Foreskin melanocyte (primary cell): ENCODE measurements at places on chromosomes 13 and 19.

- DNase-seq = no peak
These were observed at the start of gene BCL3 for GRCh38 chr19:44748426-44749254. Gene BCL3, plus strand, starts transcription at chr19:44748708. Its CDS starts 83 bp downstream, at chr19:44748791.

DNA sequence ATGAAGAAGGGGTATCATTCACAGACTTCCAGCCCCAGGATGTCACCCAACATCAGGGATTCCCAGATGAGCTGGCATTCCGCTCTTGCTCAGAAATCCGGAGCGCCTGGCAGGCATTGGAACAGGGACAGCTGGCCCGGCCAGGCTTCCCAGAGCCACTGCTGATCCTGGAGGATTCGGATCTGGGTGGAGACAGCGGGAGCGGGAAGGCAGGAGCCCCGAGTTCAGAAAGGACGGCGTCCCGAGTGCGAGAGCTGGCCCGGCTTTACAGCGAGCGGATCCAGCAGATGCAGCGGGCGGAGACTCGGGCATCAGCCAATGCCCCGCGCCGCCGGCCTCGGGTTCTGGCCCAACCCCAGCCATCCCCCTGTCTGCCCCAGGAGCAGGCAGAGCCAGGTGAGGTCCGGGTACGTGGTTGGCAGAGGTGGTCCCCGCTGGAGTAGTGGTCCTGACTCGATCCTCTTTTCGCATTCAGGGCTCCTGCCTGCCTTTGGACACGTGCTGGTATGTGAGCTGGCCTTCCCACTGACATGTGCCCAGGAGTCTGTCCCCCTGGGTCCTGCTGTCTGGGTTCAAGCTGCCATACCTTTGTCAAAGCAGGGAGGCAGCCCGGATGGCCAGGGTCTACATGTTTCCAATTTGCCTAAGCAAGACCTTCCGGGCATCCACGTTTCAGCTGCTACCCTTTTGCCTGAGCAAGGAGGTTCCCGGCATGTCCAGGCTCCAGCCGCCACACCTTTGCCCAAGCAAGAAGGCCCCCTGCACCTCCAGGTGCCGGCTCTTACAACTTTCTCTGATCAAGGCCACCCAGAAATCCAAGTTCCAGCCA is 11.0 kb downstream of the PLEKHG2 start:
- no peak for DNase-seq

- peak; percentile 23 for DNase-seq
These were observed 10.4 kb downstream of the SBK2 start for GRCh38 chr19:55526216-55527196.

GRCh38 chr13:48602296-48603016 is 51.3 kb upstream of the CYSLTR2 start:
- DNase-seq = no peak

DNA sequence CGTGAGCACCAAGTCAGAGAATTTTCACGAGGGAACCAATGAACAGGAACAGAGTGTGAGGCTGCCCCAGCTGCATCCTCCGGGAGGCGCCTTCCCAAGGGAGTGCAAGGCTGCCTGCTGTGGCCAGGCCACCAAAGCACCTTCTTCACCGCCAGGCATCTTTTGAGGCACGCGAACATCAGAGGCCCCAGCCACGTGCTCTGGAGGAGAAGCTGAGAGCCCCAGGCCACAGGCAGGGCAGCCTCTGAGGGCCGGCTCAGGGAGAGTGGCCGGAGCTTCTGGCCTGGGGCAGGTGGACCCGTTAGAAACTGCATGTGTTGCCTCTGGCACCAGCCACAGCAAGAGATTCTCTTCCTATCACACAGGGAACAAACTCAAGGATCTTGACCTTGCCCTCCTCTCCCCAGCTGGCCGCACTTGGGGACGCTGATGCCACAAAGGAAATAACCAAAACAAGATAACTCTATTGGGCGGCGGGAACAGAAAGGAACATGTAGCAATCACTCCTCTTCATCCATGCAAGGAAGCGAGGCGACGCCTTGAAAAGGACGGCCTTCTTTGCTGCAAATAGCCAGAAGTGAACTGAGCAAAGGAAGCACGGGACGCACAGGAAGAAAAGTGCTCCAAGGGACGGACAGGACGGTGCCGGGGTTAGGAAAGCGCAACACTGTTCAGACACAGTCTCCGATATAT is 19.9 kb downstream of the GAS6 start:
- no peak for DNase-seq

DNA sequence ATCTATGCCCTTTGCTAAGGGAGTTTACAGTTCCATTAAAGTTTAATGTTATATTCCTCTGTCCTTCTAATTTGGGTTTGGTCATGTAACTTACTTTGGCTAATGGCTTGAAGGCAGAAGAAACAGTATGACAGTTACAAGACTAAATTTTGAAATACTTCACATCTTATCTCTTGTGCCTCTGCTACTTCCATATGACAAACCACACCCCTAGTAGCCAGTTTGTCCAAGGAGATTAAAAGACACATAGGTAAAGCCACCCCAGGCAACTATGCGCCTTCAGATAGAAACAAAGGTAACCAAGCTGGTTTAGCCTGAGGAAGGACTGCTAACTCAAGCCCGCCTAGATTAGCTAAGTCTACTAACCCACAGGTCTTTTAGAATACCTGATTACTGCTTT is 273.4 kb upstream of the MIR17HG start:
- no peak for DNase-seq

- peak; percentile 57 for DNase-seq
These were observed at the start of gene TRPM4 for GRCh38 chr19:49157445-49158224. Gene TRPM4, plus strand, starts transcription at chr19:49157792. Its CDS starts 75 bp downstream, at chr19:49157867.

- DNase-seq = no peak
These were observed 24.5 kb downstream of the SAE1 start for GRCh38 chr19:47155148-47155547.
